ENCODE measurements at places on chromosomes 3 and 15.

GRCh38 chr3:100366424-100366823, 31.9 kb downstream of the NIT2 start:
- DNase-seq: no peak

- DNase-seq: peak; percentile 25
Observed at GRCh38 chr3:188358787-188359493, 205.0 kb downstream of the LPP start.

DNA sequence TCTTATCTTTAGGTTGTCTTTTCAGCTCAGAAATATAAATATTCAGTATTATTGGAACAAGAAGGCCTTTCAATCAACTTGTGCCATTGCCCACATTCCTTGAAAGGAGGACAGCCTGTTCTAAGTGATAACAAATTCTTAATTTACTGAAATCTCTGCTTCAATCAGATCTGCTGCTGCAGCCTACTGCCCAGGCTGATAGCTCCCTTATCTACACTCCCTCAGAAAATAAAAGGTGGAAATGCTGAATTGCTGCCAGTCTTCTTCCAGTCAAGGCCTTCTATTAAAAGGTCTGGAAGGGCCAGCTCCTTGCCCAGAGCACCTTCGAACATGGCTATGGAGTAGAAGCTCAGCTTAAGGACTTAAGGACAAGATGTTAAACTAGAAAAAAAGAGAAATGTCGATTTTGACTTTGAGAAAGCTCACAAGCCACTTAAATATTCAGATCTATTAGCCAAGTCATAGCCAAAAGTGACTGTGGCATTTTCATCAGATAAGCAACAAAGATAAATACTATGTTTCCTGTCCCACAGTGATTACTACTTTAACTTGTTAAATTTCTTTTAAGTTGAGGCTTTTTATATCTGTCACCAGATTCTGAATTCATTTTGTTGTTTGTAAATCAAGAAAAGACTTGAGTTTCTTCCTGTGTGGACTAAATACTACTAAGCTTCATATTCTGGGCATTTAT, 480.5 kb upstream of the CBLB start:
- no peak for DNase-seq

DNA sequence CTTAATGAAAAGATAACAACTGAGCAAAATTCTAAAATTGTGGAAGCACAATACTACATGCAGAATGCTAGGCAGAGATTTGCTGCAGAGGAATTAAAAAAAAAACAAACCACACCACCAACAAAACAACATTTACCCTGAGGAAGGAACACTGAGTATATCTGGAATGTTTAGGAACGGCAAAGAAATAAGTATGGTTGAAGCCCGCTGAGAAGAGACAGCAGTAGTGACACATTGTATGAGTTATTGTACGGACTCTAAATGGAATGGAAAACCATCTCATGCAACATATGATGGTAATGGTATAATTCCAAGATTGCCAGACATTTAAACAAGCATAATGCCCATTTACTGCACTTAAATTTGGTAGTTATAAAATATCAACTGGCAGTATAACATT, 568.2 kb upstream of the CCDC54 start:
- DNase-seq: no peak

- DNase-seq: no peak
Observed at GRCh38 chr3:86969500-86970189, 21.3 kb downstream of the VGLL3 start.

DNA sequence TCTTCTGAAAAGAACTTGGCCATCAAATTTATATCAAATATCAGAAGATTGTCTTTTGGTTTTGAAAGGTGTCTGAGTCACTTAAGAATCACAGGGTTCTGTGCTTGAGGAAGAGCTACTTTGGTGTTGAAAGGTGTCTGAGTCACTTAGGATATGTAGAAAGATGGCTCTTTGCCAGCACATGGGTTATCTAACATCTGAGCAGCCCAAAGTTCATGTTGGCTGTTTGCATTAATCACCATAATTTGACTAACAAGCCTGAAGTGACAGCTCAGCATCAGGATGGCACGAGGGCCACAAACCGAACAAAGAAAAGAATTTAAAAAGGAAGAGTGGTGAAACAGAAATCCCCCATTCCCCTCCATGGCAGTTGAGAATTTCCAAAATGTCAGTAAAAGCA, 190.5 kb upstream of the CMC1 start:
- no peak for DNase-seq

GRCh38 chr3:104385421-104385820, 981.3 kb upstream of the ALCAM start:
- no peak for DNase-seq

DNA sequence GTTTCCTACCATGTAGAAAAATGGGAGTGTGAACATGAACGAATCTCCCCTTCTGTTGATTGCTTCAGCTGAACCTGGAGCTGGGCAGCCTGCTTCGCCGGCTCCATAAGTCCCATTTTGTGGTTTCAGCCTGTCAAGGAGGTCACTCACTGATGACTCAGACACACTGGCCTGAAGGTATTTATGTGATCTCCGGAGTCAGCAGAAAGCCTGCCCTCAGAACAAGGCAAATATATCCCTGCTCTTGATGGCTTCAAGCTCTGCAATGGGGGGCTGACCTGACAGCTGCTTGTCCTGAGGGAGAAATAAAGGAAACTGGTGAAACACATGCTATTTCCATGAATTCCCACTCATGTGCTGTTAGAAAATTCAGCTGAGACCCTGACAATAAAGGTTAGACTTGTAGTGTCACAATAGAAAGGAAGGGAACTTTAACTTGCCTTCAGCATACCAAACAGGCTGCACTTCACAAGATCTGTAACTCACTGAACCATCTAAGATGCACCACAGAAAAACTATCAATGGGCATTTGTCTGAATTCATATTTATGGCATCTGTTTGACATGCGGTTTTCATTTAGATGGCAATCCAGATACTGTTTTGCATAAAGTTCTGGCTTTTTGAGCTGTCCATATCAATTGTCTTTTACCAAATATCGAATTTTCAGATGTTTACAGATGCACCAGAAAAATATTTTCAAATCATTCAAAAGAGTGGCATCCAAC, 282.0 kb upstream of the VEPH1 start:
- no peak for DNase-seq

DNA sequence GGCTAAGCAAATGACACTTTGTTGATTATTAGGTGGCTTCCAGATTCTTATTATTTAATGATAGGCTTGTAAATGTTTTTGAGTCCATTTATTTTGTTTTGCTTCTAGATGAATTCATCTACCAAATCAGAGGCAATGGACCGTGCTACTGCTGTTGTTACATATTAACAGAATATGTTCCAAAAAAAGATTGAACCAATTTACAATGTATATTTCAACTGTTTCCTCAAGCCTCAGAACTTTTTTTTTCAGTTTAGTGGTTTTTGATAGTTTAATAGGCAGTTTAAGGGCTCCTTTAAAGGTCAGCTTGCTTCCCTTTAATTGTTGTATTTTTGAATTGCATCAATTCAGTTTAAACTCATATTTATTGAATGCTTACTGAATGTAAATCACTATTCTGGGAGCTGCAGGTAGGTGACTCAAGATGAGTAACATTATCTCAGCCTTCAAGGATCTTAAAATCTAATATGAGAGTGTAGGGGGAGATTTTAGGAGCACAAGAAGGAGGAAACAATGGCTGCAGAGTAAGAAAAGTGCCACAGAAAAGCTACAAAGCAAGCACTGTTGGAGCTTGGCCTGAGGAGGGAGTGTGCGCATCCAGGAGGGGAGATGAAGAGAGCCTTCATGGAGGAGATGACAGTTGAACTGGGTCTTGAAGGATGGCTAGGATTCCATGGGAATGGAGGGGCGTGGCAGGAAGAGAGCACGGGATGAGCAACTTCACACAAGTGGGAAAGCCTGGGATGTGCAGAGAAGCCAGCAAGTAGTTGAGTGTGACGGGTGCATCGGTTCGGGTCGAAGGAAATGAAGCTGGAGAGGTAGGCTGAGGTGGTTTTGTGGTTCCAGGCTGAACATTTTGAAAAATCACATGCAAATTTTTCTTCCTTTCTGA, 14.7 kb downstream of the MAP2K1 start:
- no peak for DNase-seq

DNA sequence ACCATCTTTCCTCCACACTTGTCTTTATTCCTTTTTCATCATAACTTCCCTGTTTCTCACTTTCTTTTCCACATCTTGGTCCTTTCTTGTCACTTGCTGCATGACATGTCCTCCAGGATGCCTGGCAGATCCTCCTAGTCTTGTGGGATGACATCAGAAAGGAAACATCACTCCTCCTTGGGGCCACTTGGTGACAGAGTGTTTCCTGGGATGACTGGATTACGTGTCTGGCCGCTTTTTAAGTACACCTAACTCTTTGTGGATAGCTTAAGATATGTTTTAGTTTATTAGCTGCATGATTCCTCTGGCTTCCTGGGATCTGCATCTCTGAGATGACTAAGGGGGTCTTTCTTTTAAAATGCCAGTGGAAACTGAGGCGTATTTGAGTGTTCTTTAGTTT, 363.5 kb upstream of the FRG2C start:
- DNase-seq: no peak

DNA sequence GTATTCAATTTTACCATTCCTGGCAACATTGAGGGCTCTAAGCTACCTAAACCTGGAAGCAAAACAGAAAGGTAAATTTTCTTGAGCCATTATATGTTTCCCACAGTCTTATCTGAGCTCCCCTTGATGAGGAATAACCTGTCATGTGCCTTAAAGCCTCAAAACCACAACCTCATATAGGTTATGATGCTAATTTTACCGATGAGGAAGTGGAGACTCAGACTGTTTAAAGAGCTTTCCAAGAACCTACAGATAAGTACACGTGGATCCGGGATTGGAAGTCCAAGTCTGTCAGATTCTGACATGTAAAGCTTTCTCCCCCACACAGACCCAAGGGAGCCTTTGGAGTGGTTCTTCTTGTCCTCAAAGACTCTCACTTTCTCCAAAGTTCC, 140.5 kb downstream of the SEMA6D start:
- no peak for DNase-seq

GRCh38 chr3:45978006-45978761, 17.4 kb downstream of the FYCO1 start:
- DNase-seq: peak; percentile 49

- DNase-seq: no peak
Observed at GRCh38 chr3:85090495-85090894, 131.7 kb downstream of the CADM2 start.

- no peak for DNase-seq
Observed at GRCh38 chr3:24168977-24169376, 223.9 kb downstream of the NR1D2 start.

GRCh38 chr3:185992831-185993374, 55.1 kb upstream of the TRA2B start:
- DNase-seq: no peak

GRCh38 chr3:34886443-34886842, 752.9 kb upstream of the ARPP21 start:
- no peak for DNase-seq

DNA sequence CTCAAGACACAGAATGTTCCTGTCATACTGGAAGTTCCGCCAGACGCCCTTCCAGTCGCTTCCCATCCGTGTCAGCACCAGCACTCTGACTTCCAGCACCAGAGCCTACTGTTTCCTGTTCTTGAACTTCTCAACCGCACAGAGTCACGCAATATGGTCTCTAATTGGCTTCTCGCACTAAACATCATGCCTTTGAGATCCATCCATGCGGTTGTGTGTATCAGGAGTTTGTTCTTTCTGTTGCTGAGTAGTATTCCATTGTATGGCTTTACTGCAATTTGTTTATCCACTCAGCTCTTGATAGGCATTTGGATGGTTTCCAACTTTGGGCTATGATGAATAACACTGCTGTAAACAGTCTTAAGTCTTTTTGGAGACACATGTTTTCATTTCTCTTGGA, 112.1 kb downstream of the LRRK1 start:
- DNase-seq: no peak

GRCh38 chr3:119314821-119315220, 20.6 kb downstream of the ARHGAP31 start:
- DNase-seq: no peak

Measured in CD4-positive, alpha-beta T cell treated with Interleukin-15 for 1 hour (primary cell).